ENCODE measurements at places on chromosomes 11 and 22.

DNA sequence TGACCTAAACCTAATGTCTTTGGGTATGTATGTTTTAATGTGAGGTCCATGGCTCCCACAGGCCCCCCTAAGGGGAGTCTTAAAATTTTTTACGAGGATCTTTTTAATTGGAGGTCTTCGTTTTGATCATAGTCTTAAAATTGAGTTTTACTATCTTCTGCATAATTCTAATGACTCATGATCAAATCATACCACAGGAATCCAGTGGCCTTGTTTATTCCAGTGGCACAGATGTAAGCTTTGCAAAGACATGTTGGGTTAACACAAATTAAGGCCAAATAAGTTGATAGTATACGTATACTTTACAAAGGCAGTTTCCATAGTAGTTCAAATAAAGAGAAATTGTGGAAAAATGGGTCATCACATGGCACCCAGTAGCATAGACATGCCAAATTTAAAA lies 33.9 kb upstream of the FJX1 start:
- no peak for DNase-seq

DNA sequence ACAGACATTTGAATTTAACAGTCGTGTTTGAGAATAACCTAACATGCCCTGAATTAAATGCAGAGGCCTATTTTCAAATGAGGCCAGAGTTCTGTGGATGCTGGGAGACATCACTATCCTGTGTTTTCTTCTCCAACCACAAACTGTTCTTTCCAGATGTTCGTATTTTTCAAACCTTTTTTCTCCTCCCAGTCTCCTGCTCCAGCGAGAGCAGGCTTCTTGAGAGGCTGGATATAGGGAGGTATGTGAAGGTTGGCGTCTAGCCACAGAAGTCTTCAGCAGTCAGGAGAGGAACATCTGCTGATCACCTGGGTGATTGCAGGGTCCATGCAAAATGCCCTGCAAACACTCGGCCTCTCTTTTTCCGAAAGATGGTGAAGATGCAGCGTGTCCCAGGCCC lies 126.3 kb downstream of the C11orf91 start:
- DNase-seq: no peak

GRCh38 chr11:16511116-16512114 lies 155.1 kb upstream of the SOX6 start:
- DNase-seq: no peak

- no peak for DNase-seq
These were observed 10.7 kb upstream of the NLRP6 start for GRCh38 chr11:267491-267994.

- no peak for DNase-seq
These were observed 50.1 kb downstream of the MUC6 start for GRCh38 chr11:986270-986951.

All from stimulated activated CD4-positive, alpha-beta T cell treated with anti-CD3 and anti-CD28 coated beads, Interleukin-15, amount 100 ng/mL, for 48 hours (primary cell).